NCI-H524 (cell line): ENCODE measurements at places on chromosomes 1 and 21.

- no peak for DNase-seq
Observed at GRCh38 chr1:160887071-160887470, 2.1 kb upstream of the ITLN1 start.

GRCh38 chr1:177007437-177008161 lies 156.9 kb downstream of the ASTN1 start:
- no peak for DNase-seq

GRCh38 chr1:95022644-95022926 lies 50.2 kb downstream of the ALG14 start:
- DNase-seq: no peak

DNA sequence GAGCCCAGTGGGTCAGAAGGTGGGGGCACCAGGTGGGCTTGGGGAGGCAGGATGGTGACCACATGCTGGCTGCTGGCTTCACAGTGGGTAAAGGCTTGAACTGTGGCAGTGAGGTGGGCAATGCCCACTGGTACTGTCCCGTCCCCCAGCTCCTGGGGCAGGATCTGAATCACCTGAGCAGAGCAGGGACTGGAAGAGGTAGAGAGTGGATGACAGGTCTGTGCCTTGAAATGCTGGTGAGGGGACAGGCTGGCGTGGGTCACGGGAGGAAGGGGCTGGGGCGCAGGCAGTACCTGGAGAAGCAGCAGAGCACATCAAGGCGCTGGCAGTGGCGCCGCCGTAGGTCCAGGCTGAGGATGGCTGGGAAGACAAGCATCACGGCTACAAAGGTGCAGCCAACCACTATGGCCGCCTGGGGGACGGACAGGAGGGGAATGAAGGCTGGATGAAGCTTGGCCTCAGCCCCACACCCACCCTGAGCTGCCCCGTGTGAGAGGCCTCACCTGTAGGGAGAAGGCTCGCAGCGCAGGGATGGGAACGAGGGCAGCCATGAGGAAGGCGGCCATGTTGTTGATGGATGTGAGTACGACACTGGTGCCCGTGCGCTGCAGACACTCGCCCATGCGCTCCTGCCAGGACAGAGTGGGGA lies 14.9 kb downstream of the PTCH2 start:
- DNase-seq: no peak

DNA sequence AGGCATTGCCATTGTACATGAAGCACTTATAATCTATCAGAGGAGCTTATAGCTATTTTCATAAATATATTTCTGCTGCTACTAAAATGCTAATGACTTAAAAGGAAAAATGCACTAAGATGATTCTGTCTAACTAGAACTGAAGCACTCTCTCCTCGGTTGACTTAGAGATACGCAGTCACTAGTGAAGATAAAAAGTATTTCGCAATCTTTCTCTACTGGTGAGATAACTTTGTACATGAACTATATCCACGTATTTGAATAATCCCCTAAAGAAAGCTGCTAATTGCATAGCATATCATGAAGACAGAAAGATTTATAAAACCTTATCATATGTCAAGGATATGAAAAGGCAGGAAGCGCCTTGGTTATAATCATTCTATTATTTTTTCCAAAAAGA lies 658.1 kb upstream of the PRMT6 start:
- DNase-seq: no peak
